ENCODE measurements at places on chromosomes 5 and 9.
A peak's percentile ranks its signal among the peaks of the same experiment; 100 is the strongest.

DNA sequence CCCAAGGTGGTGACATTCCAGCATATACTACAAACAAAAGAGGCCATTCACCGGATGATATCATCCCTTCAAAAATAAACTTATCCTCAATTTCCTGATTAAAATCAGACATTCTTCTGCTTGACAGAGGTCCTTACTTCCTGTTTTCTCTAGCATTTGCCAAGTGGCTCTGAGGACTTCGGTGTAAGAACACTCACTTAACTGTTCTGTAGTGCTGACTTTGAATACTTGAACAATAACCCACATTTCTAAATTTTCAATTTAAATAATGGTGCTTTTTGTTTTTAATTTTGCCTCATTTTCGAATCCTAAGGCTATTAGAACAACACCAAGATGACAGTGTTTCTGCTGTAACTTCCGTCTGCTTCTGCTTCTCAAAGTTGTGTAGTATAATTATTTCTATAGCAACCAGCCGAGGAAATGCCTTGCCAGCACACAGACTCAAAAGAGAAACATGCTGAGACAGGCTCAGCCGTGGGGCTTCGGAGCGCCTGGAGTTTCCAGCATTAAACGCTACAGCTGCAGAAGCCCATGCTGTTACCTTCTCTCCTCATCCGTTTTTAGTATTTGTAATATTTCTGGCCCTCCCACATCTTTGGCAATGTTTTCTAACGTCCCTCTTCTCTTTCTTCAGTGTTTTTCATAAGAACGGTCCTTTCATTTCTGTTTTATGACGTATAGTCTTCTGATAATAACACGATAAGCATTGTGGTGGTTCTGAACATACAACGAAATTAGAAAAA is 19.5 kb upstream of the ANXA1 start:
- DNase-seq, result peak; percentile 86

DNA sequence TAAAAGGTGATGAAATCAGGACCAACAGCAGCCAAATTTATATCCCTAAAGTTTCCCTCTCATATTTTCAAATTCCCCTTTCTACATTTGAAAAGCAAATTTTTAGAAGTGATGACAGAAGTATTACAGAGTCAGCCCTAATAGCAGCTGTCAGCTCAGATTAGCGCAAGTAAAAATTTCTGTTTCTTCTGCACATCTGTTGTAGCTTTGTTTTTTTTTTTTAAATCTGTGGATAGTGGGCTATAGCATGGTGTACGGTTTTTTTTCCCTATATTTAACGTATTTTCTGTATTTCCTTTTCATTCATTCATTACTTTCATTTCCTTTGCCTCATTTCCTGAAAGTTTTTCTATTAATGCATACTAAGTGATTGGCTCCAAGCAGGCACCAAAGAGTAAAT is 99.1 kb downstream of the MACIR start:
- no peak for DNase-seq

GRCh38 chr5:172169216-172169615 is 18.8 kb downstream of the STK10 start:
- DNase-seq, result no peak

DNA sequence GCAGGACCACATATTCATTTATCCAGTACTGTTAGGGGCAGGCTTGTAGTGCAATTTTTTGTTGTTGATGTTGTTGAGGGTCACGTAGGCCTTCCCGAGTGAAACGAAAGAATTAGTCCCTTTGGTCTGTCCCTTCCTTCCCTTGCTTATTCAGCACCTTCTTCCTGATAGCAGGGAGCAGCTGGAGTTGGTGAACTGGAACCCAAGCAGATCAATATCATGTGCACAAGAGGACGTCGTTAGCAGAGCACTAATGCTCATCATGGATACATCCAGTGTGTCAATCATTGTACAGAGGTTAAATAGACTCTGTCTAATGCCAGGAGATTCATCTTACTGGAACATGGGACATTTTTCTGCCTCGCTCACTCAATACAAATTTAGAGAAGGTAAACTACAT is 33.0 kb upstream of the MAP1B start:
- DNase-seq, result no peak

DNA sequence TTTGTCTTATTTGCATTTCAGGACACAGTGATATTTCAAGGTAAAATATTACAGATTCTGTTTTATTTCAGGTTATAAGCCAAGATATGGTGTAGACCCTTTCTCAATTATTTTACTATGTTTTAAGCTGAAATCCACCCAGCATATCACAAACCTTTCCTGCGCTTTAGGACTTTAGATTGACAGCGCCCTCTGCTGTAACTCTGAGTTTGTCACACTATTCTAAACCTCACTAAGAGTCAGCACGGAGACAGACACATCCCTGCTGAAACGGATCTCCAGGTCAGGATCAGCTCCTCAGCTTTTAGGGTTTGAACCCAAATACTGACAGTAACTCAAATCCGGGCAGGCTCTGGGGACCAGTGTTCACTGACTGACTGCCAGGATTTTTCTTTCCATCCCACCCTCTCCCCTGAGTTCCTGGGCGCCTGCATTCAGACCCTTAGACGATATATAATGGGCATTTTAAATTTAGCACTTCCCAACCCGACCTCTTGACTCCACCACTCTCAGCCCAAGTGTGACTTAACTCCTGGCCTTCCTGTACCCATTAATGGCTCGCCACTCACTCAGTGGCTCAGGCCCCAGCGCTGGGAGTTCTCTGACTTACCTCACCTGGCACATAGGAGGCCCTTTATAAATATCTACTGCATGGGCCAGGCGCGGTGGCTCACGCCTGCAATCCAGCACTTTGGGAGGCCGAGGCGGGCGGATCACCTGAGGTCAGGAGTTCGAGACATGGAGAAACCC is 33.5 kb downstream of the TLX3 start:
- peak; percentile 70 for DNase-seq

DNA sequence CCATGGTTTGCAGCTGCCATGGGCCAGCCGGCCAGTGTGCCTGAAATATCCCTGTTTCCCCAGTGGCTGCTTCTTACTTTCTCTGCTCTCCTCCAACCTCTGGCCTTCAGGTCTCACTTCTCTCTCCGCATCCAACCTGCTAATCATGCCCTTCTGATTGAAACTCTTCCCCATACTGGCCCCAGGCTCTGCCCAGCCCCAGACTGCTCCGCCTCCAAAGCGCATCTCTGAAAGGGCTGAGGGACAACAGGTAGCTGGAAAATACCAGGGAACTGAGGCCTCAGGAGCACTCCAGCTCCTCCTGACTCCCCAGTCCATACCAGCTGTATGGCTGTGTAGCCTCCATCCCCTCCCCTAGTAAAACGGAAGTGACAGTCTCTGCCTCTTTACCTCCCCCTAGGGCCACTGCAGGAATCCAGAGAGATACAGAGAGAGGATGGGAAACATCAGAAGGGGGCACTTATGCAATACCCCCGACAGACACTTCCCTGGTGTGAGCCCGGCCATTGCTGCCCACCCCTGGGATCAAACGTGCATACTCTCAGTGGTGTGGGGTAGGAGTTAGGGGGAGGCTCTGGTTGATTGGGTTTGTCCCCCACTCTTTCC is 34.2 kb downstream of the PAX5 start:
- DNase-seq, result no peak

DNA sequence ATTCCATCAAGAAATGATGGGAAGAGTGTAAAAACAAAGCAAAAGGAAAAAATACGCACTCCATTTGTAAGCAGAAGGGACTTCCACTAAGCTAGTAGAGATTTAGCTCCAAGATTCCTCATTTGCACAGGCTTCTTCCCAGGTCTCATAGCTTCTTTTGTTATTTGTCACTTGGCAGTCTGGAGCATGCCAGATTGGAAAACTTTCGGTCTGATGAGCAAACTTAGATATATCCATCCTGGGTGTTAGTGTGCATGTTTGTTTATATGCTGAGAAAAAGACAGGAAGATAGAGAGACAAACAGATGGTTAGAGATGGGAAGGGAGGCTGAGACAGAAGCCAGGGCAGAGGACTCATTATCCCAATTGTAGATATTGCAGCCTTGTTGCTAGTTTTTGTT is 1644.5 kb upstream of the NUDT12 start:
- no peak for DNase-seq

Measured in suppressor macrophage (primary cell).